Memory B cell (primary cell): ENCODE measurements at places on chromosomes 3 and 15.
A peak's percentile ranks its signal among the peaks of the same experiment; 100 is the strongest.

GRCh38 chr15:67433495-67434099 is 87.3 kb upstream of the C15orf61 start:
- DNase-seq, result peak; percentile 26

GRCh38 chr15:93520206-93520605 is 431.2 kb upstream of the RGMA start:
- no peak for DNase-seq

DNA sequence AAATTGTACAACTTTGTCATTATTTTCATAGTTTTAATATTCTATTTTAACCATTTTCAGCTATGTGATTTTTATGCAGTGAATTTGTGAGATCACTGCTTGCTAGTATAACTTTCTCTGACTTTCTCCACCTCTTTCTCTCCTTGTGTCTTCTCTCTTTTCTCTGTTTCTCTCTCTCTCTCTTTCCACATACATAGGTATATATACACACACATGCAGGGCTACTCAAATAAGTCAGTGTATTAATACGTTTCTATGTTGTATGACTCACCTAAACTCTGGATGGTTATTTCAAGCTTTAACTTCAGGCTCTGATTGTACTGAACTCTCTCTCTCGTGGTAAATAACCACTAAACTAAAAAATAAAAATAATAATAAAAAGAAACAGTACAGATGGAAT is 1389.3 kb upstream of the ALCAM start:
- DNase-seq, result no peak

GRCh38 chr3:124824286-124824915 is 62.8 kb downstream of the ITGB5 start:
- no peak for DNase-seq

DNA sequence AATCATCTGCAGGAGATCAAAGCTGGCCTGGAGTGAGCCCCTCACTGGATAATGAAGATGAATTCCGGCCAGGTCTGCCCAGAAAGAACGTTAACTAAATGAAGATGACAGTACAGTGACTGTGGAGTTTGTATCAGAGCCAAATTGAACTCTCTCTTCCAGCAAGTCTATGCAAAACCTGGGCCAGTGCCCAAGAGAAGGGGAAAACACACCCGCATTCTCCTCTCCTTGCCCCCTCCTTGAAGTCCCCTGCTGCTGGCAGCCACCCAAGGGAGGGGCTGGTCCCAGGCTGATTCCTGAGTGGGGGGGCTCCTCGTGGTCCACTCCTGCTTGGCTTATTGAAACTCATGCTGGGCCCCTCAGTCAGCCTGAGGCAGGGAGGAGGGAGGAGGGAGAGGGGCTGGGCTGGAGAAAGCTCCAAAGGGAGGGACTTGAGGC is 155.7 kb downstream of the RAB11A start:
- DNase-seq, result no peak

DNA sequence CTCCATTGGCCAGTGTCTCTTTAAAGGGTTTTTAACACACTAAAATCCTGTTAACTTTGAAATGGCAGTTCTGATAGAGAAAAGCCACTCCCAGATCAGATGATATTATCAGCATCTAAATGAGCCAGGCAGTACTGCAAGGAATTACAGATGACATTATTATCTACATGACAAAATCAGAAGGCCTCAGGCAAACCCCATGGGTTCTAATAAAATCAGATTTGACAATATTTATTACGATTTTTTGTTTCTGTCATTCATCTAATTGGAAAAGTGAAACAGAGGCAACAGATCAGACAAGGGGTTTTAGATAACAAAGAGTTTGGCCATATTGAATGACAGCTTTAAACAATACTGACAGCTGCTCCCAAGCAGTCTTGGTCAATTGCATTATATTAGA is 112.7 kb downstream of the FEZF2 start:
- DNase-seq, result no peak

- no peak for DNase-seq
Measured at GRCh38 chr3:137760341-137761098, 3.6 kb upstream of the SOX14 start.

DNA sequence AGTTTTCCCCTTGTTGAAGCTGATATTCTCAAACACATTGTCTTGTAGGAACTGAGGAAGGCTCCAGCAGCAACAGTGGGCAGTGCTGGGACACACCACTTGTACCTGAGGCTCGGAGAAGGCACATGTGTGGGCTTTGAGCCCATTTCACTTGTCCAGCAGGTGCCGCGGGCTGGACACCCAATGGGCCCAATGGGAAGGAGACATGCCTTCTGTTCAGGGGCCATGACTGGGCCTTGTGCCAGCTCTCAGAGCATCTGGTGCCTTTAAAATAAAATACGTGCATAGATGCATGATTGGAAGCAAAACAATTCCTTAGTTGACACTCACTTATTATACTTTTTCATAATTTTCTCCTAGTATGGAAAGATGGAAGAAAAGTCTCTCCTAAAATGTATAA is 334.2 kb downstream of the KLF13 start:
- no peak for DNase-seq
